ENCODE measurements at places on chromosomes 3 and 15. TPM values are rescaled to one million over a fixed set of nuclear protein-coding genes. Genes with fewer than 3 reads are reported as not detected.
A peak's percentile ranks its signal among the peaks of the same experiment; 100 is the strongest.

DNA sequence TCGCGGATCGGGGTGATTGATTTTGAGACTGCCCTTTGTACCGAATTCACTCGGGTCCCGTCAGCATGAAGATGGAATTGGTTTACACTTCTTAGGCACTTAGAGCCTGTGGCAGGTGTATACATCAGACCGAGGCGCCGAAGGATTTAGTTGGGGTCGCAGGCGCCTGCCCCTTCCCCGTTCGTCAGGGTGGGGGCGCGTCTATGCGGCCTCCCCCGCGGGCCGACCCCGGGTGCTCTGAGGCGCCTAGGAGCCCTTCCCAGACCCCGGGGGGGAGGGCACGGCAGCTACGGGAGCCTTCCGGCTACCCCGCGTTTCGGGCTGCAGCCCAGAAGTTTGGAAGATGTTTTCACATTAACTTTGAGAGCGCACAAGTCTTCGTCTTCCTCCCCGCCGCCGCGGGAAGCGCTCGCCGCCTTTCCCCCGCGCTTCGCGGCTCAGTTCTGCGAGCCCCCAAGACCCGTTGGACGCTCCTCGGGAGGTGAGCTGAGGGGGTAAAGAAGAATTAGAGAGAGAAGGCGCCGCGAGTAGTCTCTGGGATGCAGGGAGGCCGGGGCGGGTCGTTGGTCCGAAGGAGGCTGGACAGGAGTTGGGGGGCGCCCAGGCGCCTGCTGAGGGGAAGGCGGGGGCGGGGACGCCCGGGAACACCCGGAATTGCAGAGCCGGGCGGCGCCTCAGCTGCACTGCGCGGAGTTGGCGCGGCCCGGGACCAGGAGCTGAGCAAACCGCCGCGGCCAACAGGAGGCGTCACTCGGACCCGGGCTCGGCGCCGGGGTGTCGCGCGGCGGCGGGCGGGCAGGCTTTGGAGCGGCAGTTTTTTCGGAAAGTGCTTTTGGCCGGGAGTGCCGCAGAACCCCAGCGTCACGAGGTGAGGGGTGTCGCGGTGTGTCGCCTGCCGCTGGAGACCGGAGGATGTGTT lies 780 bp downstream of the TIPARP start:
- H3K27ac ChIP-seq, result peak overlapping the region; percentile 97
- no peaks in the 10 kb centered on the region for H3K27me3 ChIP-seq
- H3K36me3 ChIP-seq, result peaks cover 6% of the 10 kb centered on the region
- no peak for DNase-seq

- H3K27ac ChIP-seq, result no peak overlapping the region
- DNase-seq, result no peak
- no peaks in the 10 kb centered on the region for H3K27me3 ChIP-seq
- H3K36me3 ChIP-seq, result no peaks in the 10 kb centered on the region
- no peaks in the 10 kb centered on the region for H3K4me1 ChIP-seq
- H3K4me3 ChIP-seq, result no peak overlapping the region
Measured at GRCh38 chr3:189349772-189350171, 178.0 kb downstream of the TPRG1 start.

DNA sequence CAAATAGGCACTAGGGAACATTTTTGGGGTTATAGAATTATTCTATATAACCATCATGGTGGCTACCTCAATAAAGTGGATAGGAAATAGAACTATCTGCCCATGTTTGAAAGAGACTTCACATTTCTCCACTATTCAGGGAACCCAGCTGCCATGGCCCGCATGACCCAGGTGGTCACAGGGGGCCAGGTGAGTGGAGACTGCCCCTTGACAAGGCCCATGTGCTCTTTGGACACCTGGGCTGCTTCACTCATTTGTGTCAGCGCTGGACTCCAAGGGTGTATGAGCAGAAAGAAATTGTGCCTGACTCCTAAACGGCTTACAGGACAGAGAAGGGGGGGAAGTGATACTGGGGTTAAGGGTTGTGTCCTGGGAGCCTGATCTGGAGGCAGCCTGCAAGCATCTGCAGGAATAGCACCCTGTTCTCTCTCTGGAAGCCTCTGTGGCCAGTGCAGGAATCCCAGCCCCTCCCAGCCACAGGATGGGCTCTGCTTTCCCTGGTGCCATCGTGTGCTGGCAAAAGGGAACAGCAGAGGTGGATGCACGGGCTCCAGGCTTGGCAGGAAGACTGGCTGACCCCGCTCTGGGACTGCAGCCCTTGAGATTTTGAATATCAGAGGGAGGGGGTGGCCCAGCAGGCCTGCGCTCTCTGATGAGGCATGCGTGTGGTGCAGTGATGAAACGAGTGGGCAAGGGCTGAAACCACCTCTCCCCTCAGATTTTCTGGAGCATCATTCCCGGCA lies 9.1 kb upstream of the C3orf22 start:
- H3K36me3 ChIP-seq, result no peaks in the 10 kb centered on the region
- H3K27ac ChIP-seq, result no peak overlapping the region
- no peaks in the 10 kb centered on the region for H3K4me1 ChIP-seq
- H3K4me3 ChIP-seq, result no peak overlapping the region

DNA sequence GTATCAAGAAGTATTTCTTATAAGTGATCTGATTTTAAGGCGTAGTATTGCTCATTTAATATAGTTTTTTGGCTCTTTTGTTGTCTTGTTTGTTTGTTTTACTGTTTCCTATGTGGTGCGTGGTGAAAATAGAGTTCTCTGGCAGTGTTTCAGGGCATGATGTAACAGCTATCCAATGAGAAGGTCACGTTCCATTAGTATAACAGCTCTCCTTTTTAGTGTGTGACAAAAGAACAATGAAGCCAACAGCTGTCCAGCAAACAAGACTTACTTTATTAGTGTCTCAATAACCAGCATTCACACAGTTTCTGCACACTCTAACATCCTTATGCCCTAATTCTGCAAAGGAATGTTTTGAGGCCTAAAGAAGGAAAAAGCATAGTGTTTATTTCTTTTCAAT lies 127.9 kb downstream of the SLC25A26 start:
- H3K36me3 ChIP-seq, result no peaks in the 10 kb centered on the region
- peaks cover 17% of the 10 kb centered on the region for H3K4me1 ChIP-seq
- DNase-seq, result no peak

DNA sequence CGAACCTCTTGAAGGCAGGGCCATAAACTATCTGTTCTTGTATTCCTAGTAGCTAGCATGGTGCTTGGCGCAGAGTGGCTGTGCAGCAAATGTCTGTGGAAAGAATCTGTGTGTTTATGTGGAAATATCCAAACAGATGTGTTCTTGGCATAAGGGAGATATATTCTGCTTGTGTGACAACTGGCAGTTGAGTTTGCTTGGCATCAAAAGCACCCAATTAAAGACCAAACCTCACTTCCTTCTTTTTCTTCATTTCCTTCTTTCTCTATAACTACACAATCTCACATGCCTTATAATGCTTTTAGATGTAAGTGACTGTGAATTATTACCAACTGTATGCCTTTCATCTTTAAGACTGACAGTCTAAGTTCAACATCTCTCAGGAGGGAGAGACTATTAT lies 296.5 kb downstream of the SLC9A9 start:
- H3K4me3 ChIP-seq, result no peak overlapping the region
- no peak overlapping the region for H3K27ac ChIP-seq

DNA sequence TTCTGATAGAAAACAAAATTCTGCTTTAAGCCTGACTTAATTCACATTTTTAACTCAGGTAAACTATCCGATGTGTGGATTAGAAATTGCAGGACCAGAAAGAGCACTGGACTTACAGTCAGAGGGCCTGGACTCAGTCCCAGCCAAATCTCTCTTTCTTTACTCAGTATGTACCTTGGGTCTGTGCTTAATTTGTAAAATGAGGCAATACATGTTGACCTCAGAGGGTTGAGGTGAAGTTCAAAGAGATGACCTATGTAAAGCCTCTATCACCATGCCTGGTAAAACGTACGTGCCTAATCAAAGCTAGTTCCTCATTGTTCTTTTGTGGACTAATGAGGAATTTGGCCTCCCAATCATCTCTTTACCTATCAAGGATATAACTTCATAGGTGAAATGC lies 1.9 kb upstream of the BCL2A1 start:
- no peak overlapping the region for H3K4me3 ChIP-seq
- H3K27ac ChIP-seq, result no peak overlapping the region
- H3K36me3 ChIP-seq, result no peaks in the 10 kb centered on the region
- H3K4me1 ChIP-seq, result no peaks in the 10 kb centered on the region
- no peak for DNase-seq

DNA sequence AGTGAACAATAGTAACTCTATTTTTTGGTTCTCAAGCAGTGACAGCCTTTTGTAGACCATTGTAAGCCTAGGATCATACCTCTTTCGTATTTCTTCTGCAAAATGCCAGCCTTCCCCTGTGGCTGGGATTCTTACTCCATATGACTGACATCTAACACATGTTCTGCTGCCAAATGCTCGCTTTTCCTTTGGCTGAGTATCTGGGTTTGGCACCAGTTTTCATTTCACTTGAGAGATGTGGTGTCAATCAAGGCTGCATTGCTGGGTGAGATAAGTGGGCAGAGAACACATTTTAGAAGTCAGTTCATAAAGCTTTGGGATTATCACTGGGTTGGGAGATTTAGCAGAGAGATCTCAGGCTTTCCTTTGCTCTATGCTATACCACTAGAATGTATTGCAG lies 514.7 kb upstream of the SGO1 start:
- no peak overlapping the region for H3K27ac ChIP-seq
- H3K36me3 ChIP-seq, result no peaks in the 10 kb centered on the region

DNA sequence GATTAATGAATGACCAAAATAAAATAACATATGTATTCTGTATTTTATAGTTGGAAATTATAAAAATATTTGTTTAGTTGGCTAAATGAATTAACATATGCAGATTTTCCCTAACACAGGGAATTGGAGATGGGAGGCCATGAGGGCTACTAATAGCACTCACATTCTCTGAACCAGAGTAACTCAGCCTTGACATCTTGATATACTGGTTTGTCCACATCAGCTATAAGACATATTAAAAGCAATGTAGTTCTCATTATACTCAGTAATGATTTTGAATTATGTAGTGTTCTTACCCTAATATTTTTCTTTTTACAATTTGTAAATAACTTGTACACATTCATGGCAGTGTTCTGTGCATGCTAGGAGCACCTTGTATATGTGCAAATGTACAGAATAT lies 255.9 kb downstream of the EPHA6 start:
- no peak overlapping the region for H3K27ac ChIP-seq
- no peak for DNase-seq
- no peaks in the 10 kb centered on the region for H3K4me1 ChIP-seq
- no peaks in the 10 kb centered on the region for H3K27me3 ChIP-seq

Gene DNASE1L3
- 0.80 TPM for total RNA-seq

GRCh38 chr15:81939604-81940440 lies 106.0 kb downstream of the MEX3B start:
- H3K27me3 ChIP-seq, result no peaks in the 10 kb centered on the region
- H3K27ac ChIP-seq, result no peak overlapping the region
- no peak overlapping the region for H3K4me3 ChIP-seq
- H3K4me1 ChIP-seq, result no peaks in the 10 kb centered on the region

Gene SMCO1
- not detected for total RNA-seq

GRCh38 chr3:15952543-15953175 lies 154.9 kb upstream of the ANKRD28 start:
- no peaks in the 10 kb centered on the region for H3K36me3 ChIP-seq
- no peaks in the 10 kb centered on the region for H3K27me3 ChIP-seq
- no peak overlapping the region for H3K4me3 ChIP-seq
- no peak overlapping the region for H3K27ac ChIP-seq
- no peaks in the 10 kb centered on the region for H3K4me1 ChIP-seq
- no peak for DNase-seq

DNA sequence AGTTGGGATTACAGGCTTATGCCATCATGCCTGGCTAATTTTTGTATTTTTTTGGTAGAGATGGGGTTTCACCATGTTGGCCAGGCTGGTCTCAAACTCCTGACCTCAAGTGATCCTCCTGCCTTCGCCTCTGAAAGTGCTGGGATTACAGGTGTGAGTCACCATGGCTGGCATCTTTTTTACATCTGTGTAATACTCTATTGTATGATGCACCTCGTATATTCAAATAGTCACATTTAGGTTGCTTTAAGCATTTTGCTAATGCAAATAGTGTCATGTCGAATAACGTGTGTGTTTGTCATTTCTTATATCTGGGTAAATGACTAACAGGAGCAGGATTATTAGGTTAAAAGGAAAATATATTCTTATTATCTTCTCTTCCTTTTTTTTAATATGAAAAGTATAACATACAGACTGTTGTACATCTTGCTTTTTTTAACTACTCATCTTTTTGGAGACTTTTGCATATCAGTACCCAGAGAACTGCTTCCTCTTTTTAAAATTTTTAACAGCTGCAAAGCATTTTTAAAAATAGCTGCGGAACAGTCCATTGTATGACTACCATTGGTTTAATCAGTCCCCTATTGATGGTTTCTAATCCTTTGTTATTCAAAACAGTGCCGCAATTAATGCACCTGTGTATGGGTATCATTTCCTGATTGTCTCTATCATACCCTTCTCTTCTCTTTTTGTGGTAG lies 13.4 kb downstream of the SCAMP5 start:
- H3K4me3 ChIP-seq, result no peak overlapping the region
- no peaks in the 10 kb centered on the region for H3K27me3 ChIP-seq
- peaks cover 2% of the 10 kb centered on the region for H3K36me3 ChIP-seq
- no peak for DNase-seq
- no peaks in the 10 kb centered on the region for H3K4me1 ChIP-seq

DNA sequence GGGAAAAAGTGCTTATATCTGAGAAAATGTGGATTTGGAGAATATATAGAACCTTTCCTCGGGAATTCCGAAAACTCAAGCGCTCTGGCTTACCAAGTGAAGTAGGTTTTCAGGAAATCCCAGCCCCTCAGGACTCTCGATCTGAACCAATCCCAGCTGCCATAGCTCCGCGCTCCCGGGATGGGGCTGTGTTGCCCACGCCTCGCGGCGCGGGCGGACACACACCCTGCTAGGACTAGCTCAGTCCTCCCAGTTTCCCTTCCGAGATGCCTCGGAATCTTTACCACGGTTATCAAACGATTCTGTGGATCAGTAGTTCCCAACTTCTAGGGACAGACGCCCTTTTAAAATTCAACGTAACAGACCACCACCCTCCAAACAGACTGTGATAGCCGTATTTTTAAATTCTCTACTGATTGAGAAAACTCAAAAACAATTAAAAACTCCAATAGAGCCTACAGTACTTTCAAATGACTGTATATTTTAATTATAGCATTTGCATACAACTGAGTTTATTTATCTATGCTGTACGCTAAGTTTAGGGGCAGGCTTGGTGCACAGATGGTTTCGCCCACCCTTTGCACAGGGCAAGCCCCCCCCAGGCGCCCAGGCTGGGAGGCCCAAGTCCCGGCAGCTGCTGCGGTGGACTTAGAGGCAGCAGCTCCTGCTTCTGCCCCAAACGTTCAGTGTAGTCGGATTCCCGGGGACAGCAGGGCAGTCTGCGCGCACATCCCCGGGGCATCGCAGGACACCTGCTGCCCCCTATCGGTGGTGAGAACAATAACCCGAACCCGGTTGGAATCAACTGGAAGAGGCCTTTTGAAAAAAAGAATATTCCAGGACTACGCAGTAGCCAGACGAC lies 52.3 kb downstream of the CCDC54 start:
- DNase-seq, result no peak
- no peaks in the 10 kb centered on the region for H3K27me3 ChIP-seq
- H3K27ac ChIP-seq, result peak overlapping the region; percentile 97
- H3K4me3 ChIP-seq, result peak overlapping the region; percentile 80
- H3K36me3 ChIP-seq, result no peaks in the 10 kb centered on the region

- H3K36me3 ChIP-seq, result no peaks in the 10 kb centered on the region
- no peak overlapping the region for H3K4me3 ChIP-seq
- H3K4me1 ChIP-seq, result no peaks in the 10 kb centered on the region
- H3K27me3 ChIP-seq, result no peaks in the 10 kb centered on the region
Measured at GRCh38 chr3:117754841-117755240, 1045.3 kb downstream of the TUSC7 start.

Gene LRRN1
- total RNA-seq, result 2.1 TPM

Gene PLSCR4
- 56.9 TPM for total RNA-seq

All from esophagus muscularis mucosa (tissue), 4 donors.